ENCODE measurements at places on chromosomes 3 and 15.

GRCh38 chr3:11933529-11933928, 70.7 kb upstream of the SYN2 start:
- no peak for DNase-seq

DNA sequence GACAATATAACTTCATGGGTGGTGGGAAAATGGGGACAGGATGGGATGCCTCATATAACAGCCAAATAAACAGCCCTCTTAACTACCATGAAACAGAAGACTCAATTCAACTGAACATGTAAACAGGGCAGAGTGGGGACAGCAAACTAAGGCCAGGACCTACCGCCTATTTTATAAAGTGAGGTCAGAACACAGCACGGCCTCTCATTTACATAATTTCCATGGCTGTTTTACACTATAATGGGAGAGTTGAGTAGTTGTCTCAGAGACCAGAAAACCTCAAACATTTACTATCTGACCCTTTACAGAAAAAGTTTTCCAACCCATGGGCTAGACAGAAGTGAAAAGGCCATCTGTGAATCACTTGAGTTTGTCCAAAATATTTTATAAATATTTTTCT, 56.7 kb upstream of the SNRPA1 start:
- DNase-seq = no peak

- DNase-seq = no peak
These were observed 88.2 kb downstream of the PLOD2 start for GRCh38 chr3:146072824-146073223.

GRCh38 chr15:78195735-78196201, 38.6 kb downstream of the ACSBG1 start:
- peak; percentile 41 for DNase-seq

GRCh38 chr3:120597445-120598049, 1.4 kb downstream of the NDUFB4 start:
- DNase-seq = no peak

DNA sequence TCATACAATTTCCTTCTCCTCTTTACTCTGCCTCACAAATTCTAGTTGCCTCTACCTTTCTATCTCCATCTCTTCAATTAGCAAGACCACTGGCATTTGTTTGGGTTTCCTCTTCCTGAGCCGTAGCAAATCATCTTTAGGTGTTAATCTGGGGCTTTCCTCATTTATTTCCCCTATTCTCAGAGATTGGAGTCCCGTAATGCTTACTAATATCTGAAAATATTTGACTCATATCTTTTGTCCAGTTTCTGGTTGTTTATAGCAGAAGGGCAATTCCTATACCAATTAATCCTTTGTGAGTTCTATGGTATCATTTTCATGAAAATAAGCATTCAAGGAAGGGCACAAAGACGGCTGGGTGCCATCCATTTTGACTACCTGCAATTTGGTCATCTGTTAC, 103.7 kb downstream of the NR2E3 start:
- DNase-seq = no peak

GRCh38 chr3:188904670-188905069, 267.1 kb upstream of the TPRG1 start:
- DNase-seq = no peak

DNA sequence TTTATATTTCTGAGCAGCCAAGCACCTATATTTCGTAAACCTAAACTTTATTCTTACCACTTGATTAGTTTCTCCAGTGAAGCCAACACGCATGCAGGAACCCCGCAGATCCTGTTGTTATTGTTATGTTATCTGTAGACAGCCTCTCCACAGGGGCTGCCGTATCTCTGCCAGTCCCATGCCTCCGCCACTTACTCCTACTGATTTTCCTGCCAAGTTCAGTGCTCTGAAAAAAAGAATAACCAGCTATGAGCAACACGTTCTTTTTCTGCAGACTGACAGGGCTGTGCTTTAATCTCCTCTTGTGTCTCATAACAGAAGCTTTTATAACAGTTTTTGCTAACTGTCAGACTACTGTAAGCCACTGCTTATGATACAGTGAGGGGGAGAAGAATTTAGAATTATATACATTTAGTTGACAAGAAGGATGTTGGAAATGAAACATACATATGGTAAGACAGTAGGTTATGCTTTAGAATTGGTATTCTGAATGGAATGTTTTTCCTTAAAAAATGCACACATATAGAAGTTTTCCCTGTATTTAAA, 347.4 kb downstream of the SI start:
- DNase-seq = no peak

- no peak for DNase-seq
These were observed 47.8 kb downstream of the BSN start for GRCh38 chr3:49602049-49602554.

- DNase-seq = no peak
These were observed 491.6 kb downstream of the PYDC2 start for GRCh38 chr3:191952609-191953008.

DNA sequence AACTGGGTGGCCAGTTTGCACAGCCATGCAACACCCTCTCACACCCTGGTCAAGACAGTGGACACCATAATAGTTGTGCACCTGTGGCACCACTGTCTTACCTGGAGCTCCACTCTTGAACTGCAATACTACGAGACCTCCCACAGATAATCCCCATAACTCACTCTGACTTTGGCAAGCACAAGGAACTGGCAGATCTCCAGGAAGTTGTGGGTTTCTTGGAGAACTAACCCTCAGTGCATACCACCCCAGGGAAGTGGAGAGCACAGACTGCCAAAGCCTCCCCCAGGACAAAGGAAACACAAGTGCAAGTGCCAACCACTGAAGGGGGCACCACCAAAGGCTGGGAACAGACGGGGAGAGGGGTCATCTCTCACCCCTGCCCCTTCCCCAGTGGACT, 318.6 kb downstream of the SUCLG2 start:
- DNase-seq = no peak

DNA sequence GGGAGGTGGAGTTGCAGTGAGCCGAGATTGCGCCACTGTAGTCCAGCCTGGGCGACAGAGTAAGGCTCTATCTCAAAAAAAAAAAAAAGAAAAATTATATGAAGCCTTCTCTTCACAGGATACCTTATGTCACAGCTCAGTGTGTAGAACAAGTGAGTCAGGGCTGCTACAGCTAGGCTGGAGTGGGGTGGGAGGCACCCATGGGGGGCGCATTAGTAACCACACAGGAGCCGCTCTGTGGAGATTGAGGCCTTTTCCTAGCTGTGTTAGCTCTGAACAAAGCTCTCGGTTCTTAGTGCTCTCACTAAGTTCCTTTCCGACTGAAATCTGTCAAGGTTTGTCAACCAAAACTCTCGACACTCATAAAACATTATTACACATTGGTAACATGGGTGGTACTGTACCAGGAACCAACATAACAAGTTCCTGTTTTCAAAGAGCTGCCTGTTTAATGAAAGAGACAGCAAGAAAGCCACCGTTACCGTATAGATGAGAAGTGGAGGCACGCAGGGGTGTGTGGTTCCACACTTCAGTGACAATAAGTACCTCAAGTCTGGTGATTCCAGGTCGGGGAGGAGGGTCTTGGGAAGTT, 4.5 kb downstream of the LRRC31 start:
- DNase-seq = no peak

Measured in activated CD4-positive, alpha-beta T cell treated with anti-CD3 and anti-CD28 coated beads, Interleukin-2, amount 50 U/mL, for 1 hour (primary cell).